ENCODE measurements at places on chromosomes 1 and 21.
A peak's percentile ranks its signal among the peaks of the same experiment; 100 is the strongest.

- no peak for DNase-seq
These were observed 28.0 kb downstream of the SYDE2 start for GRCh38 chr1:85172684-85173337.

- no peak for DNase-seq
These were observed 17.5 kb downstream of the SLC45A3 start for GRCh38 chr1:205662791-205663190.

DNA sequence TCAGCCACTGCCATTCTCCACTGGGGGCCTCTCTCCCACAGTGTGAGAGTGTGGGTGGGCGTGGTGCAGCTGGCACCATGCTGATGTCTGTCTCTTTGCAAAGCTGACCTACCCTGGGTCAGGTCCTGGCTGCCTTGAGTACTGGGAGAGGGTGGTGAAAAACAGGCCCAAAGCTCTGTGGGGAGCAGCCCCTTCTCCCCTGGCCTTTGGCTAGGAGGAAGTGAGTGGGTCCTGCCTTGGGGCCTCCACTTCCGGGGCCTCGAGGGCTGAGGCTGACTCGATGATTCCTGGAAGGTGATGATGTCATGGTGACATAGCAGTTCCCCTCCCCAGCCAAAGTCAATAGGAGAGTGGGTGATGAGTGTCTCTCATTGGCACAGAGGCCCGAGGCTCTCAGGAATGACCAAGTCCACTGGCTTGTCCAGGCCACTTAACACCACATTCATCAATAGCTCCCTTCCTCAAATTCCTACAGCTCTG, 53.0 kb downstream of the IER5 start:
- peak; percentile 82 for DNase-seq

DNA sequence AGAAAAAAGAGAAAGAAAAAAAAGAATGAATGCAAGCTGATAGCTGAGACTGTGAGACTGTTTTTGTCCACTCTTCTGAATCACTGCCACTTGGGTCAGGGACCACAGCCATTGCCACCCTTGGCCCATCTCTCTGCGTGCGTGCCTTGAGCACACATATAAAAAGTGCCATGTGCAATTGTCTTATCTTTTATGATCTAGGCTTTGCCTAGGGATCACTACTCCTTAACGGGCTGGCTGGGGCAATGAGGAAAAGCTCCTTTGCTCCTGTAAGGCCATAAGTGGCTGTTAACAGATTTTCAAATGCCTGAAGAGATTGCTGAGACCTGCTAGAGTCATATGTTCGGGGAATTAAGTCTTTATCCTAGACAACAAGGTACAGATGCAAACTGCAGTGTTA, 8.2 kb downstream of the SPATA46 start:
- DNase-seq: no peak

DNA sequence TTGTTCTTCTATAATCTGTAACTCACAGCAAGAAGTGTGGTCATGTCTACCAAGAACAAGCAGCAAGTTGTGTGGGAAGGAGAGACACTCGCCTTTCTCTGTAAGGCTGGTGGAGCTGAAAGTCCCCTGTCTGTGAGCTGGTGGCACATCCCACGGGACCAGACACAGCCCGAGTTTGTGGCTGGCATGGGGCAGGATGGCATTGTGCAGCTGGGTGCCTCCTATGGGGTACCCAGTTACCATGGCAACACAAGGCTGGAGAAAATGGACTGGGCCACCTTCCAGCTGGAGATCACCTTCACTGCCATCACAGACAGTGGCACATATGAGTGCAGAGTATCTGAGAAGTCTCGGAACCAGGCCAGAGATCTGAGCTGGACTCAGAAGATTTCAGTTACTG, 15.5 kb downstream of the CD101 start:
- no peak for DNase-seq

GRCh38 chr21:29557931-29558725, 259.4 kb downstream of the BACH1 start:
- DNase-seq: no peak

GRCh38 chr1:6384135-6384534, 9.4 kb downstream of the ACOT7 start:
- no peak for DNase-seq

DNA sequence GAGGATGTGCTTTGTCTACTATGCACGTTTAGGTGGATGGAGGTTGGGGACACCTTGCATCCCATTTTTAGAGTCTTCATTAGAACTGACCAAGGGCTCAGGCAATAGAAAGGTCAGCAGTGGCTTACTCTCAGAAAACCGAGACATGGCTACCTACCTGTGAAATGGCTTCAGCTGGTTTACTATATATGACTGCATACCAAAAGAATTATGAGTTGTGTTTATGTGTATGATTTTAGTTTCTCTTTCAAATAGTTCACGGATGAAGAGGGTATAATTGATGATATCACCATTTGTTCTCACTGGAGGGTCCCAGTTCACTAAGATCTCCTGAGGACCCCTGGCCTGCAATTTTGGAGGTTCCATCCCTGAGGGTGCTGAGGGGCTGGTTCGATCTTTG, 106.8 kb downstream of the KCTD3 start:
- DNase-seq: no peak

DNA sequence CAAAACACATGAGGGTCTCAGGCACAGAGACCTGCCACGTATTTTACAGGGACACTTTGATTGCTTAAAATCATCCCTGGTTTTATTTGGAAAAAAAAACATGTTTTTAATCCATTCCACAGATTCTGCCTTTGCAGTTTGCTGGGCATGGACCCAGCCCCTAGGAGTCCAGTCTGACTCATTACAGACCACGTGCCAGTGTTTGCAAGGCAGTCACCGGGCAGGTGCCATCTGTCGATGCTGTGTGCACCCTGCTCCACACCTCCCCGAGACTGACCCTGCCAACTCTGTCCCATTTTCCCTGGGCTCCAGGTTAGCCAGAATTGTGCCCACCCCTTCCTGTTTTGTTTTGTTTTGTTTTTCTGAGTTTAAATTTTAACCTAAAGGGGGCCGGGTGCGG, 148.4 kb upstream of the TMEM51 start:
- no peak for DNase-seq

DNA sequence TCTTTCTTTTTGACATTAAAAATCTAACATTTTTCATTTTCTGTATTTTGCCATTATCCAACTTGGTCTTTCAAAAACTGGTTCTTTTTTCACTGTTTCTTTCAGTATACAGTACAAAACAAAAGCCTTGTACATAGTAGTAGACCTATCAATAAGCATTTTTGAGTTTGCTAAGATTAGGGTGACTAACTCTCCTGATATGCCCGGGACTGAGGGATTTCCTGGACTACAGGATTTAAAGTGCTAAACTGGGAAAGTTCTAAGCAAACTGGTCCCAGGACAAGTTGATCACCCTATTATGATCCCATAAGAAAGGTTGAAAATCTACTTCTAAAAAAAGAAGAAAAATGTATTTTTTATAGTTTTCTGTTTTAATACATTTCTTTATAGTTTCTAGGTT, 120.9 kb downstream of the USP25 start:
- DNase-seq: no peak

DNA sequence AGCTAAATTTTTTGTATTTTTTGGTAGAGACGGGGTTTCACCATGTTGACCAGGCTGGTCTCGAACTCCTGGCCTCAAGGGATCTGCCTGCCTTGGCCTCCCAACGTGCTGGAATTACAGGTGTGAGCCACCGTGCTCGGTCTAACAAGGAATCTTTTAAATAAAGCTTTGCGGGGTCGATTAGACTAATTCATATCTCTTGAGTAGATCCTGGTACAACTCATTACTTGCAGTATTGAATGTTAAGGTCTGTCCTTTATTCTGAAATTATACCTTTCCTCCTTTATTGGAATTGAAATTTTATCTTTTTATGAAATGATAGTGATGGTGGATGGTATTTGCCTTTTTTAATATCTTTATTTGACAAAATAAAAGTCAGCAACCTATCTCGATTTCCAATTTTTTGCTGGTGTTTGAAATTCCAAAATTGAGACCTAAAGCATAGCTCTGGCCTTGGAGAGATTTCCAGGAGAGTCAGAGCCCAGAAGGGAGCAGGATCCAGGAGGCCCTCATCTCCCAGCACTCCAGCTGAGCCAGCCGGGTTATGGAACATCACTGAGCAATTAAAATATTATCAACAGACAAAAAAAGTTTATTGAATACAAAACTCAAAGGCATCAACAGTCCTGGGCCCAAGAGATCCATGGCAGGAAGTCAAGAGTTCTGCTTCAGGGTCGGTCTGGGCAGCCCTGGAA, 4.7 kb downstream of the S100A2 start:
- DNase-seq: no peak
